Dermis blood vessel endothelial cell (primary cell): ENCODE measurements at places on chromosomes 4 and X. TPM values are rescaled to one million over a fixed set of nuclear protein-coding genes. Genes with fewer than 3 reads are reported as not detected.

The DRD5 gene
- total RNA-seq = not detected in 2 replicates

The SLC6A8 gene
- 3.3 and 4.6 TPM in 2 replicates for total RNA-seq

The USP27X gene
- total RNA-seq = 2.7 and 3.7 TPM in 2 replicates

The BEND2 gene
- under 0.01 TPM in 1 of 2 replicates, not detected in the other for total RNA-seq

The EPHA5 gene
- total RNA-seq = not detected in 2 replicates

The TIGD4 gene
- 0.05 and 0.17 TPM in 2 replicates for total RNA-seq

The TMPRSS11A gene
- under 0.01 TPM in 1 of 2 replicates, not detected in the other for total RNA-seq

The SRPK3 gene
- under 0.01 and 0.05 TPM in 2 replicates for total RNA-seq

The TMPRSS11F gene
- not detected in 2 replicates for total RNA-seq

The GPR119 gene
- not detected in 2 replicates for total RNA-seq

- DNase-seq = no peak
Measured at GRCh38 chrX:39338583-39338982, 537.3 kb downstream of the MID1IP1 start.

DNA sequence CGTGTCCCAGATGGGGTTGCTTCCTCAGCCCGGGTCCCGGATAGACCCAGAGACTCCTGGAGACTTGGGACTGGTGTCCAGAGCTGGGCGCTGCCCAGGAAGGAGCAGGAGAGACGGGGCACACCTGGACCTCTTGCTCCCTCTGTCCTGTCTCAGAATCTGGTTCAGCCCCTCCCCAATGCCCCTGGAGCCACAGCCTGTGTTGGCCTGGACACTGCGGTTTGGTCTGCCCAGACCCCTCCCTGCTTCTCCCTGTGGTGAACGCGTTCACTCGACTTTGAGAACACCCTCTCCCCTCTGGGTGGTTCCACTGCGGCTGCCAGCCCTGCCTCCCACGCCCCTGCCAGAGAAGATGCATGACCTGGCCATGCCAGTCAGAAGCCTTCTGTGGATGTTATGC lies 111.1 kb downstream of the HMX1 start:
- DNase-seq = no peak

GRCh38 chr4:94497690-94498089 lies 45.9 kb downstream of the PDLIM5 start:
- DNase-seq = no peak

DNA sequence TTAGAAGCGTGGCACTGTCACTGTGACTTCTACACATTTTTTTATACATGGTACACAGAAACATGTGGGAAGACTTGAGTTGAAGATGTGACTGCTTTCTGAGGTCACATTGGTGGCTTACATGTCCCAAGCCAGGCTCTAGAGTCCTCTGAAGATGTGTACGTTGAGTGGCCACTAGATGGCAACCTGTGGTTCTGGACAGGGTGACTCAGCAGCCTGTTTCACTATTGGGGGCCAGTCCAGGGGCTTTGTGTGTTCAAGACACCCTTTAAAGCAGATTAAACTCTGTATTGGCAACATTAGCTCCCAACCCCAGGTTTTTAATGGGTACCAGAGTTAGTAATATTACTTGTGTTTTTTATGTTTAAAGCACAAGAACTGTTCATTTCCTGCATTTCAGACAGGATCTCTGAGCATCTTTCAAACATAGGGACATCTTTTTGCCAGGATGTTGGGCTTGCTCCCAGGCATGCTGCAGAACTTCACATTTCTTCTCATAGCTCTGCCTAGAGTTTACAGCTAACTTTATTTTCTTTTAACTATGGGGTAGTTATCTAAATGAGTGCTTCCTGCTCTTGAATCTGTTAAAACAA lies 53.0 kb downstream of the DCUN1D4 start:
- DNase-seq = peak; percentile 83

GRCh38 chr4:181202240-181202639 lies 1041.0 kb upstream of the TENM3 start:
- DNase-seq = no peak

DNA sequence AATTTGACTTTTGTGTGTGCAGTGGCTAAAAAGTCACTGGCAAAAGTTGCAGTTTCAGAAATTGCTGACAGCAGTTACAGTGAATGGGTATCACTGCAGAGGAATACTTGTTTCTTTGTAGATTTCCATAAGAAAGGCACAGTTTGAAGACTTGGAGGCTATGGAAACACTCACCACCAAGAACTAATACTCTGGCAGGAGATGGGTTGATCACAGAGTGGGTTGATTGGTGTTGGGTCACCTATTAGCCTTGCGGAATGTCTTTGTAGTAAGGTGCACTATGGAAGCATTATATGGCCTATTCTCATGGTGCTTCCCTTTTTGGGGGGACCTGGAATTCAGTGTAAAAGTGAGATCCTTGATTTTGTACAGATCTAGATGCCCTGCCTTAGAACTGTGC lies 502.8 kb downstream of the CFAP47 start:
- no peak for DNase-seq

DNA sequence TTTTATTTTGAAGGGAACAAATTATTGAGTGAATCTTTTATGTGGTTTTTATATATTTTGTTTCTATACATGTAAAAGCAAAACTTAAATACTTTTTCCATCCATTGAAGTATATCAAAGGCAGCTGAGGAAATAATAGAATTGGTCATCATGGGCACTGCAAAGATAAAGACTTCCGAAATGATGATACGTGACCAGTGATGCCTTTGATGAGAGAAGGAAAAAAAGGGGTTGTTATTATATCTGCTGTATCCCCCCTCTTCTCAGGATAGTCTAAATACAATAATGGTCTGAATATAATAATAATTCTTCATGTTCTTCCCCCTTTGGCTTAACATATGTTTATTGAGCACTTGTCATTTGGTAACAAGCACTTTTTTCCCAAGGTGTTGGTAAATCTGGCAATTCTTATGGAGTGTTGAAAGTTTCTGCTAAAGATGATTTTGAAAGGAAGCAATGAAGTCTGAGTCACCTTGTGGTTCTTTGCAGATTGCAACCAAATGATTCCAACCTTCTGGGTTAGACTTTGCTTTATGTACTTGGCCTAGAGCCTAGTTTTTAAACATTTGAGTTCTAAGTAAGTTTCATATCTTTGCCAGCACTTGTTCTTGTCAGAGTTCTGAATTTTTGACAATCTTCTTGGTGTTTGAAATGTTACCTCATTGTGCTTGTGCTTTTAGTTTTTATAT lies 60.8 kb downstream of the USP9X start:
- DNase-seq = peak; percentile 64

- no peak for DNase-seq
Measured at GRCh38 chr4:128346054-128346716, 58.6 kb upstream of the PGRMC2 start.

DNA sequence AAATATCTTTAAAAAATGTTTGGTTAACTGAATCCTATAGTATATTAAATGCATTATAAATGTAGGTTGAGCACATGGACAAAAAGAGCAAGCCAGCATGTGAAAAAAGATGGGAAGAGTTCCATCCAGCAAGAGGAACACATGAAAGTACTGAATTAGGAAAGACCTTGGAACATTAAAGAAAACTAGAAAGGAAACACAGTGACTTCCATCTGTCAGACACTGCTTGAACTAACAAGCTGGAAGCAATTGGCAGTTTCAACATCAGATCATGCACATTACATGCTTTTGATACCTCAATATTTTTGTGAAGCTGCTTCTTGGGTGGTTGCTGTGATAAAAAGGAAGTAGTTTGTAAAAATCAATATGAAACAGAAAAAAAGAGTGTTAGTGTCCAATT lies 626.8 kb upstream of the GNPDA2 start:
- DNase-seq = no peak

DNA sequence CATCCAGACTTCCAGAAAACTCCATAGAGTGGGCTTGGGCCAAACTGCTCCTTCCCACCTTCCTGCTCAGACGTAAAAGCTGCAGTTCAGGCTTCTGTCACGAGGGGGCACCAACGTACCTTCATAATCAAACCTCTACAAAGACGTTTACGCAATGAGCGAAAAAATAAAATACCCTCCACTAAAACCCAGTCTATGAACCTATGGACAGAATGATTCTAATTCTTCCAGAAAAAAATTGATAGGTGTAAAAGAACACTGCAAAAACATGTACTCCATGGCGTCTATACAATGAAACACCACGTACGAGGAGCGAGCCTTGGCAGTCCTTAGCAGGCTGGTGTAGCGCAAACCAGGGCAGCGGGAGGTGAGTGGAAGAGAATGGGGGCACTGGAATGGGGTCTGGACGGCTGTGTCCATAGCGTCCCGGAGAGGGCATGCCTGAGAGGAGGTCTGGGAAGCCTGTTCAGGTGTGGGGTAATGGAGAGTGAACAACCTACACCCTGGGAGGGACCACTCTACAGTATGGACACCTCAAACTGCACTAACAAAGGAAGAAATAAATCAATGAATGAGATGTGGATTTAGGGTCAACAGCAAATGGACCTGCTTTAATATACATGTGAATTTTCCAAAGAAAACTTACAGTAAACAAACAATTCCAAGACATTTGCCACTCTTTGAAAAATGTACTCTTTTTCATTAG lies 14.4 kb upstream of the RAB40A start:
- DNase-seq = peak; percentile 78

- no peak for DNase-seq
Measured at GRCh38 chr4:114423582-114423981, 175.0 kb upstream of the UGT8 start.

DNA sequence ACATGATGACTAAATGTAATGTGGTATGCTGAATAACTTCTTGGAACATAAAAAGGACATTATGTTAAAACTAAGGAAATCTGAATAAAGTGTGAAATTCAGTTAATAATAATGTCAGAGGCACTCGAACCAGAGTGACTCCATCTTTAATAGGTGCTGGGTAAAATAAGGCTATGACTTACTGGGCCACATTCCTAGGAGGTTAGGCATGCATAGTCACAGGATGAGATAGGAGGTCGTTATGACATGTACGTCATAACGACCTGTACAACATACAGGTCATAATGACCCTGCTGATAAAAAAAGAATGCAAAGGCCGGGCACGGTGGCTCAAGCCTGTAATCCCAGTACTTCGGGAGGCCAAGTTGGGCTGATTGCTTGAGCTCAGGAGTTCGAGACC lies 28.9 kb upstream of the OPHN1 start:
- DNase-seq = peak; percentile 48

DNA sequence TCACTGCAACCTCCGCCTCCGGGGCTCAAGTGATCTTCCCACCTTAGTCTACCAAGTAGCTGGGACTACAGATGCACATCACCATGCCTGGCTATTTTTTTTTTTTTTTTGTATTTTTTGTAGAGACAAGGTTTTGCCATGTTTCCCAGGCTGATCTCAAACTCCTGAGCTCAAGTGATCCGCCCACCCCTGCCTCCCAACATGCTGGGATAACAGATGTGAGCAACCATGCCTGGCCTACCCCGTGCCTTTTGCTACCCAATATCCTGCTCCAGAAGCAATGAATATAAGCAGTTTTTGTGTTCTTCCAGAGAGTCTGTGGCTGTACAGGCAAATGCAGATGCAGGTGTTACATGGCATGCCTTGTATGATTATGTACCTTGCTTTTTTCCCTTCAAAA lies 50.5 kb downstream of the TBC1D14 start:
- no peak for DNase-seq

DNA sequence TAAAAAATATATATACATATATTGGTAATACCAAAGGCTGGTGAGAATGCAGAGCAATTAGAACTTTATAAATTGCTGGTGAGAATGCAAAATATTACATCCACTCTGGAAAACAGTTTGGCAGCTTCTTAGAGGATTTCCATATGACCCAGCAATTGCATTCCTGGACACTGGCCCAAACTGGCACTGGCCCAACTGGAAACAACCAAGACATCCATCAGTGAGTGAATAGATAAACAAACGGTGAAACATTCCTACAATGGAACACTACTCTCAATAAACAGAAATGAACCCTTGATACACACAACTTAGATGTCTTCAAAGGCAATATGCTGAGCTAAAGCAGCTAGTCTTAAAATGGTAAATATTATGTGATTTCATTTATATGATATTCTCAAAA lies 524.2 kb downstream of the IQCM start:
- peak; percentile 31 for DNase-seq

- DNase-seq = peak; percentile 79
Measured at GRCh38 chr4:15754323-15754722, 23.8 kb upstream of the CD38 start.

DNA sequence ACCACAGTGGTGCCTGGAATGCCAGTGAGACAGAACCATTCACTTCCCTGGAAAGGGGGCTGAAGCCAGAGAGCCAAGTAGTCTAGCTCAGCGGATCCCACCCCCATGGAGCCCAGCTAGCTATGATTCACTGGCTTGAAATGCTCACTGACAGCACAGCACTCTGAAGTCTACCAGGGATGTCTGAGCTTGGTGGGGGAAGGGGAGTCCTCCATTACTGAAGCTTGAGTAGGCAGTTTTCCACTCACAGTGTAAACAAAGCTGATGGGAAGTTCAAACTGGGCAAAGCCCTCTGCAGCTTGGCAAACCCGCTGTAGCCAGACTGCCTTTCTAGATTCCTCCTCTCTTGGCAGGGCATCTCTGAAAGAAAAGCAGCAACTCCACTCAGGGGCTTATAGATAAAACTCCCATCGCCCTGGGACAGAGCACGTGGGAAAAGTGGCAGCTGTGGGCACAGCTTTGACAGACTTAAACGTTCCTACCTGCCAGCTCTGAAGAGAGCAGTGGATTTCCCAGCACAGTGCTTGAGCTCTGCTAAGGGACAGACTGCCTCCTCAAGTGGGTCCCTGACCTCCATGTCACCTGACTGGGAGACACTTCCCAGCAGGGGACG lies 32.0 kb downstream of the NAP1L2 start:
- DNase-seq = no peak

GRCh38 chr4:156596706-156597329 lies 374.8 kb downstream of the PDGFC start:
- DNase-seq = no peak
